ENCODE measurements at places on chromosomes 1 and 21.

DNA sequence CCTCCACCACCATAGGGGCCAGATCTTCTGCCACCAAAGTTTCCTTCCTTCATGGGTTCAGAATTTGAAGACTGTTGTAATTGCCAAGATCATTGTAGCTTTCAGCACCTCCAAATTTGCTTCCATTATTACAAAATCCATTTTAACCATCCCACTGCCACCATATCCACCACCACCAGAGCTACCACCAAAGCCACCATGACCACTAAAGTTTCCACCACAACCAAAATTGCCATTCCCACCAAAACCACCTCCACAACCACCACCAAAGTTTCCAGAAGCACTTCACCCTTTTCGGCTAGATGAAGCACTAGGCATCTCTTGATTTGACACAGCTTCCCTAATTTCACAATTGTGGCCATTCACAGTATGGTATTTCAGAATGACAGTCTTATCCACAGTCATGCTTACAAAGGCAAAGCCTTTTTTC is 45.2 kb downstream of the SLC30A7 start:
- no peak for DNase-seq

GRCh38 chr1:16126743-16127515 is 28.9 kb downstream of the EPHA2 start:
- no peak for DNase-seq

DNA sequence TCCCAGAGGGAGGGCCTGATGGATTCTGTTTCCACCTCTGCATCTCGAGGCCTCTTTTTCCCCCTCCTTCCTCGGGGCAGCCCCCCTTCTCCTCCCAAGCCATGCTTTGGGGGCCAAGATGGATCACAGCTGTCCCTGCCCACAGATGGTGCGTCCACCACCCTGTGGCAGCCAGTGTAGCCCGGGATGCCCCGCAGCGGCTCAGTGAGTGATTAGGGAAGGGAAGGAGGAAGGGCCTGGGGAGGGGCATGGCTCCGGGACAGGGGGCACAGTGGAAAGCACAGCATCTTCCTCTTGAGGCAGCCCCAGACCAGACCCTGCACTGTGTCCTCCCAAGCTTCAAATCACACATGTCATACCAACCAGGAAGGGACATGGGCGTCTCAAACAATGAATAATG is 622.4 kb downstream of the MATN1 start:
- no peak for DNase-seq

- DNase-seq, result no peak
Measured at GRCh38 chr21:43733529-43734071, 14.7 kb downstream of the PDXK start.

GRCh38 chr1:61047061-61047460 is 35.3 kb upstream of the NFIA start:
- DNase-seq, result no peak

DNA sequence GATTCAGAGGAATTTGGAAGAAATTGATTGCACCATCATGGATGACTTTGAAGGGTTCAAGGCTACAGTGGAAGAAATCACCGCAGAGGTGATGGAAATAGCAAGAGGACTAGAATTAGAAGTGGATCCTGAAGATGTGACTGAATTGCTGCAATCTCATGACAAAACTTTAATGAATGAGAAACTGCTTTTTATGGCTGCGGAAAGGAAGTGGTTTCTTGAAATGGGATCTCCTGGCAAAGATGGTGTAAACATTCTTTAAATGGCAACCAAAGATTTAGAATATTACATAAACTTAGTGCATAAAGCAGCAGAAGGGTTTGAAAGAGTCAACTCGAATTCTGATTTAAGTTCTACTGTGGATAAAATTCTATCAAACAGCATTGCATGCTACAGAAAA is 698.6 kb downstream of the PLA2G4A start:
- DNase-seq, result no peak

GRCh38 chr1:159890390-159890789 is 9.6 kb downstream of the CFAP45 start:
- DNase-seq, result no peak

GRCh38 chr1:29122682-29123052 is 1.0 kb downstream of the TMEM200B start:
- DNase-seq, result peak; percentile 59

DNA sequence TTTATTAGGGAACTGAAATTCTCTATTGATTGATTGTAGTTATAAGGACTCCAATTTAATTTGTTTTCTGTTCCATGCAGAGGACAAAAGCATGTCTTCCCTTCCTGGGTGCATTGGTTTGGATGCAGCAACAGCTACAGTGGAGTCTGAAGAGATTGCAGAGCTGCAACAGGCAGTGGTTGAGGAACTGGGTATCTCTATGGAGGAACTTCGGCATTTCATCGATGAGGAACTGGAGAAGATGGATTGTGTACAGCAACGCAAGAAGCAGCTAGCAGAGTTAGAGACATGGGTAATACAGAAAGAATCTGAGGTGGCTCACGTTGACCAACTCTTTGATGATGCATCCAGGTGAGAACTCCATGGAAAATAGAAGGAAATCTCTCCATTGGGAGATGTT is 1.5 kb downstream of the SETDB1 start:
- no peak for DNase-seq

DNA sequence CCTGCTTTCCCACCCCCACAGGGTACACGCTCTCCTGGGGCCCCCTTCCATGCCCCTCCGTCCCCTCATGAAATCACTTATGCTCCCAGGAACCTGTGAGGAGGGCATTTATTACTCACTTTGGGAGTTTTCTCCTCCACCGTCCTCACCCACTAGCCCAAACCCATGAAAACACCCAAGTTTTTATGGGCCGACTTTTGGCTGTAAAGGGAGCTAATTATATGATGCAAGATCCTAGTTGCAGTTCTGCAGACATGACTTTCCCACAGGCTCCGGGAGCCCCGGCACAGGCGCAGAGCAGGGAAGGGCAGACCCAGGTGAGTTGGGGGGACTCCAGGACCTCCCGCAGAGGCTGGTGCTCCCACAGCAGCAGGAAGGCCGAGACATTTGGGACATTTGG is 29.7 kb downstream of the EPHA2 start:
- no peak for DNase-seq

- no peak for DNase-seq
Measured at GRCh38 chr1:101278238-101278637, 41.4 kb downstream of the S1PR1 start.

GRCh38 chr1:209363112-209363511 is 220.4 kb upstream of the CAMK1G start:
- DNase-seq, result no peak

DNA sequence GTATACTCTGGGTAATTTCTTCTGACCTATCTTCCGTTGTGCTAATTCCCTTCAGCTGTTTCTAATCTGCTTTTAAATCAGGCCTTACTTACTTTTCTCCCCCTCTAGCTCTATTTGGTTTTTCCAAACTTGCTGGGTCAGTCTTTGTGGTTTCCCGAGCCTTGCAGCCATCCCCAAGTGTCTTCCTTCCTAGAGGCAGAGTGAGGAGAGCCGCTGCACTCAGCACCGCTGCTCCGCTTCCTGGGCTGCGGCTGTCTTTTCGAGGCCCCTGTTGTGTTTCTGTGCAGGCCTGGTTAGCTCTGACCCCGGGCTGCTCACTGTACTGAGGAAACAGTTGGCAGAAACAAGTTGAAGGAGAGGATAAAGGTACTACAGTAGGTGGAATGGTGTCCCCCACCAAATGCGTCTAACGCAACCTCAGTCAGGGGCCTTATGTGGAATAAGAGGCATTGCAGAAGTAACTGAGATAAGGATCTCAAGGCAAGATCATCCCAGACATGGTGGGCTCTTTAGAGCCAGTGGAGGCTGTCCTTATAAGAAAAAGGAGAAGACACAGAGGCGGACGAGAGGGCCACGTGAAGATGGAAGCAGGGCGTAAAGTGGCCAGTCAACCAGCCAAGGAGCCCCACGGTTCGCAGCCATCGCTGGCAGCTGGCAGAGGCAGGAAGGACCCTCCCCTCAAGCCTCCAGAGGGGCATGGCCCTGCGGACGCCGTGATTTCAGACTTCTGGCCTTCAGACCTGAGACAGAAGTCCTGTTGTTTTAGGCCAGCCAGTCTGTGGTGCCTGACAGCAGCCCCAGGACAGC is 10.5 kb downstream of the WNT9A start:
- no peak for DNase-seq

GRCh38 chr1:210129759-210130158 is 102.8 kb upstream of the SERTAD4 start:
- DNase-seq, result no peak

DNA sequence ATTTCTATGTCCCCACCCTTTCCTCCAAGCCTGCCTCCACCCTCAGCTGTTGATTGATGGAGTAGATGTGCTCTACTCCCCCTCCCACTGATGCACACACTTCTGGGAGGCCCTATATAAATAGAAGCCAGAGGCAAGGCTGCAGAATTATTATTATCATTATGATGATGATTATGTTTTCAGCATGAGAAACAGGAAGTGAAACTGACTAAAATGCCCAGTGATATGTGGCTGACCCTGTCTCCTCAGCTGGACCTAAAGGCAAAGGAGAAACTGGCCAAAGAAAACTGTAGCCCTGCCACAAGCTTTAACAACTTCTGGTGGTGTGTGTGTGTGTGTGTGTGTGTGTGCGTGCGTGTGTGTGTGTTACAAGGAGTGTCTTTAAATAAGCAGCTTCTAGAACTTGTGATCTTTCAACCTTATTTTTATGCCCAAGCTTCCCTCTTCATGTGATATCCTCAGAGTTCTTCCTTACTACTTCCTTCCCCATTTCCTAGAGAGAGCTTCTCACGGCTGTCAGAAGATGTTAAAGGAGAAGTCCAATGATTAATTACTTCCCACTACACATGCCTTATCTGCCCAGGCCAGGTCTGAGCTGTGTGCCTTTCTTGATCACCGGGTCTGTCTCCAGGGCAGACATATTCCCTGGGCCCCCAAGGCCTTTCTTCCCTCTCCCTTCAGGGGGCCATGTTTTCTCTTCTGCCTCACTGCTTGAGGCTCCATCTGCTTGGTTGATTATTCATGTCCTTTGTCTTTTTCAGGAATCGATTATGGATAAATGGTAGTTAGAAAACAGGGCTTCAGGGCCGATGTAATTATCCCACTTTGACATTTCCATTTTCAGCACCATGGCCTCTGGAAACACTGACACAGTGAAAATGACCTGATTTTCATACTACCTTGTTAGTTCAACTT is 11.6 kb upstream of the MAPKAPK2 start:
- no peak for DNase-seq

GRCh38 chr21:45098867-45099266 is 24.5 kb downstream of the ADARB1 start:
- DNase-seq, result no peak

GRCh38 chr1:21932127-21932526 is 5.0 kb downstream of the HSPG2 start:
- DNase-seq, result no peak

- no peak for DNase-seq
Measured at GRCh38 chr1:90850898-90851710, 134.0 kb upstream of the BARHL2 start.

DNA sequence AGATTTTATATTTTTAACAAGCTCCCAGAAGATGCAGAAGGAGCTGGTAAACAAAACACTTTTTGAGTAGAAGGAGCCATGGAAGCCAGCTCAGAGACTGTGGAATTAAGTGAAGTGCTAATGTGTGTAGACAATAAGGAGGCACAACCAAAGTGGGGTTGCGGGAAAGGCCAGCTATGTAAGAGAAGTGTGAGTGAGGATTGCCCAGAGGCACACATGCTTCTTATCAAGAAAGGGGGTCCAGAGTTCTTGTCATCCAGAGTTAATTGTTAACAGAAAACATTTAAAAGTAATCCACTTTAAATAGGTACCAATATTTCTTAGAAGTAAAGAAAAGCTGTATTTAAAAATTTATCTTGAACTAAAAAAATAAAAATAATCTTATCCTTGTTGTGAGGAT is 136.8 kb downstream of the OLFM3 start:
- no peak for DNase-seq

- DNase-seq, result no peak
Measured at GRCh38 chr1:22888320-22889075, 84.2 kb downstream of the LACTBL1 start.

DNA sequence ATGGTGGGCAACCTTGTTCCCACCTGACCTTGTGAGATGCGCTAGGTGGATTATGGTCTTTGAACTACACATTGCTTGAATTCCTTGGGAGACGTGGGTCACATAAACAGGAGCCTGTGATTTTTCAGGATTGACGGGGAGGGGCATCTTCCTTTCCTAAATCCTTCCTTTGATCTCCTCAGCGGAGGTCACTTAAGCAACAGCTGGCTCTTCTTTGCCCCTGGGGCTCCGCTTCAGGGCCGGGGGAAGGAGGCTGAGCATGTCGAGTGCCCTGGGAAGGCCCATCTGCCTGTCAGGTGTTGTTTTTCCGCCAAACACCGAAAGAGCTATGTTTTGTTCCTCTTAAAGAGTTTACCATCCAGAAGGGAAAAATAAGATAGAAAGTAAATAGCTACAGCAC is 40.6 kb downstream of the KIF26B start:
- DNase-seq, result no peak

GRCh38 chr1:57272150-57272549 is 151.7 kb downstream of the DAB1 start:
- no peak for DNase-seq

GRCh38 chr1:21539933-21540332 is 30.7 kb downstream of the ALPL start:
- no peak for DNase-seq

GRCh38 chr1:69587391-69587790 is 19.7 kb downstream of the LRRC7 start:
- DNase-seq, result no peak
